NCI-H524 (cell line): ENCODE measurements at places on chromosomes 16 and 17.
A peak's percentile ranks its signal among the peaks of the same experiment; 100 is the strongest.

DNA sequence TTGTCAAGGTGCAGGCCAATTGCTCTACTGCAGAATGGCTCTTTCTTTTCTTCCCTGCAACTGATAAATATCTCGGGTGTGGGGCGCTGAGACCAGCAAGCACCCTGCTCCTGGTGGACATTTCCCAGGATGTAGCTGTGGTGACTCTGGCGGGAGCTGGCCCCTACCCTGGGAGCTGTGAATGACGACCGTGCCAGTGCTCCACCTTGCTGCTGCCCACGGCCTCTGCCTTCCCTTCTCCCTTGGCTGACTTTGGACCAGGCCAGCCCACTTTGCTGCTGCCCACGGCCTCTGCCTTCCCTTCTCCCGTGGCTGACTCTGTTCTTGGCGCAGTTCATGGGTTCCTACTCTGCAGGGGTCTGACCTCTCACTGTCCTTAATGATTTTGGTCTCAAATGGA is 16.1 kb downstream of the CARD14 start:
- DNase-seq, result no peak

GRCh38 chr17:30930495-30930894 is 8.8 kb downstream of the ADAP2 start:
- DNase-seq, result no peak

DNA sequence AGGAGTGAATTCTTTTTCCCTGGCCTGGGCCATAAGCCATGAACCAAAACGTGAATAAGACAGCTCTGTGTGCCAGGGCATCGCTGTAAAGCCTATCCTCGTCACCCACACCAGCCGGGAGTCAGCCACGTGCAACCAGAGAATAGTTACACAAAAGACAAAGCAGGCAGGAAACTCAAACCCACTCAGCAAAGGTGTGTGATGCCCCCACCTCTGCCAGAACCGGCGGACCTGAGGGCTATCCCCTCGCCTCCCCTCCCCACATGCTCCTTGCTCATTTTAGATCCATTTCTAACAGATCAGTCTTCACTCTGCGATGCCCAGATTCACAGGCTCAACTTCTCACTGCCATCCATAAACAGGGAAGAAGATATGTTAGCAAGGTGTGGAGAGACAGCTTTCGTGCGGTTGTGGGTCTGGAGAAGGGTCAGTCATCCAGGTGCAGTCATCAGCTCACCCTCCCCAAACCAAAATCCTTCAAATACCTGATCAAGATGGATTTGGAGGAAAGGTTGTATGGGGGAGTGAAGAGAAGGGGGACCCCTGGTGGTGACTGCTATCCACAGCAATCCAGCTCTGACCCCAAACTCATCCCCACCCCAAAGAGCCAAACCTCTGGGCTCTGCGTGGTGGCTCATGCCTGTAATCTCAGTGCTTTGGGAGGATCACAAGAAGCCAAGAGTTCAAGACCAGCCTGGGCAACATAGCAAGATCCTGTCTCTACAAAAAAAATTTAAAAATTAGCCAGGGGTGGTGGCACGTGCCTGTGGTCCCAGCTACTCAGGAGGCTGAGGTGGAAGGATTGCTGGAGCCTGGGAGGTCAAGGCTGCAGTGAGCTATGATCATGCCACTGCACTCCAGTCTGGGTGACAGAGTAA is 219.2 kb downstream of the C16orf78 start:
- DNase-seq, result peak; percentile 74

DNA sequence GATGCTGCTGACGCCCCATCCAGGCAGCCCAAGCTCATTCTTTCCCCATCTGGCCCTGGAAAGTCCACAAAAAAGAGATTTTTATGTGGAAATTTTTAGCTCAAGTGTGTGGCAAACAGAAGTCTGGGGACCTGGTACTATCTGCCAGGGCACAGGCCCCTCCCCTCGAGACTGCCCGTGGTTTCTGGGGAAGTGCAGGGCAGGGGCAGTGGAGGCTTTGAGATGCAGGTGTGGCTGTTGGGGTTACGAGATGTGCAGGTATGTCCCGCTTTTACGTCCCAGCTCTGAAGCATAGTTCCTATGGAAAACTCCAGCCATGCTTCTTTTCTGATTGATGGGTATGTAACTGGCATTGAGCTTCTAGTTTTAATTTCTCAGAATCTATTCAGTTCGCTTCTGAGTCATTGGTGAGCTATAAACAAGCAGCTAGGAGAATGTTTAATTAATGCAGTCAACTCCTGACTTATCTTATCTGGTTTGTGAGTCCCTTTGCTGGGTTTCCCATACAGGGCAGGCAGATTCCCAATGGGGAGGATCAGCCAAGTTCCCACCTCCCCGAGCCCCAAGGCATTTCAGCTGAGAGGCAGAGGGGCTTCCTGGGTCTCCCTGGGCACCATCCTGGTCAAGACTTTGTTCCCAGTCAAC is 16.2 kb downstream of the TBX4 start:
- no peak for DNase-seq

DNA sequence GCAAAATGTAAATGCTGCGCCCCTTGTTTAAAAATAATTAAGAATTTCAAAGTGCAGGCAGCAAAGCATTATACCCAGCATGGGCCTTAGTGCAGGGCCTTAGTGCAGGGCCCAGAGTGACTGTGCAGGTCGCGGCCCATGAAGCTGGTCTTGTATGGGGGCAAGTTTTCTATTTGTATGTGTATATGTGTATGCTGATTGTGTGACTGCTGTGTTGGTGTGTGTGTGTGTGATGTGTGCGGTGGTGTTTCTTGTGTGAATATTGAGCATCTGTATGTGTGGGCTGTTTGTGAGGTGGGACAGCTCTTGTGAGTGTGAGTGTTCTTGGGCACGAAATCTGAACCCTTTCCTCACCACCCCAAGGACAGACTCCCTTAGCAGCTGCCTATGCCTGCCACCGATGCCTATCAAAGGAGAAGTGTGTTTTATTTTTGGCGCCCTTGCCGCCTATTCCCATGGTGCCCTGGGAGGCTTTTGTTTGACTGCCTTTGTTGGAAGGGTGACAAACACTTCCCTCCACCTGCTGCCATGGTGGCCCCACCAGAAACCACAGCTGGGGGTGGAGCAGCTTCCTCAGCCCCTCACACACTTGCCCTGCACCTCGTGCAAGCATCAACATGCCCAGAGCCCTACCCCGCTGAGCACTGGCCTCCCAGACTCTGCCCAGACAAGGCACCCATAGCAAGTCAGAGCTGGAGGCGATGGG is 18.0 kb downstream of the CCR7 start:
- no peak for DNase-seq

DNA sequence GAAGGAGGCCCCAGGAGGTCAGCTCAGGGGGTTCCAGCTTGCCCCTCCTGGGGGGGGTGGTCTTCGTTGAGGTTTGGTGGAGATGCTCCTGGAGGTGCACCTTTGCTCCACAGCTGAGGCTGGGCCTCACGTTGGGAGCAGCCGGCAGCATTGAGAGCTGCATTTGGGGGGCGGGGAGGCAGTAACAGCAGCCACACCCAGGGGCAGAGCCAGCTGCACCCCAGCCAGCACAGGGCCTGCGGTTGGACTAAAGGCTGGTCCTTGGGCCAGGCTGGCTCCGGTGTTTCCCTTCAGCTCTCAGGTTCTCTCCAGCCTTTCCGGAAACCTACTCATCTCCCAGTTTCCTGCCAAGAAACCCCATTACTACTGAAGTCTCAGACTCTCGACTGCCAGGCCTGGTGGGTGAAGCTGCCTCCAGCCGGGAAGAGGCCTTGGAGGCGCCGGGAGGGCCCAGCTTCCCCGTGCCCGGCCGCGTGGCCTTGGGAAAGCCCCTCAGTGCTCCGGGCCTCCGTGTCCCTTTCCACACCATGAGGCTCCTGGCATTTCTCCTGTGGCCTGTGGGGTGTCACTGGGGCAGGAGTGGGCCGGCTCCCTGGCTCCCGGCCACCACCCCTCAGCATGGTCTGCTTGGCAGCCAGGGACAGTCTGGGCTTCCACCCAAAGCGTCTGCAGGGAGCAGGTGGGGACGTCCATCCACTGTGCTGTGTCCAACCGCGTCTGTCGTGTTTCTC is 14.0 kb upstream of the BAIAP2 start:
- no peak for DNase-seq

GRCh38 chr17:55314061-55314783 is 49.5 kb downstream of the HLF start:
- DNase-seq, result no peak

DNA sequence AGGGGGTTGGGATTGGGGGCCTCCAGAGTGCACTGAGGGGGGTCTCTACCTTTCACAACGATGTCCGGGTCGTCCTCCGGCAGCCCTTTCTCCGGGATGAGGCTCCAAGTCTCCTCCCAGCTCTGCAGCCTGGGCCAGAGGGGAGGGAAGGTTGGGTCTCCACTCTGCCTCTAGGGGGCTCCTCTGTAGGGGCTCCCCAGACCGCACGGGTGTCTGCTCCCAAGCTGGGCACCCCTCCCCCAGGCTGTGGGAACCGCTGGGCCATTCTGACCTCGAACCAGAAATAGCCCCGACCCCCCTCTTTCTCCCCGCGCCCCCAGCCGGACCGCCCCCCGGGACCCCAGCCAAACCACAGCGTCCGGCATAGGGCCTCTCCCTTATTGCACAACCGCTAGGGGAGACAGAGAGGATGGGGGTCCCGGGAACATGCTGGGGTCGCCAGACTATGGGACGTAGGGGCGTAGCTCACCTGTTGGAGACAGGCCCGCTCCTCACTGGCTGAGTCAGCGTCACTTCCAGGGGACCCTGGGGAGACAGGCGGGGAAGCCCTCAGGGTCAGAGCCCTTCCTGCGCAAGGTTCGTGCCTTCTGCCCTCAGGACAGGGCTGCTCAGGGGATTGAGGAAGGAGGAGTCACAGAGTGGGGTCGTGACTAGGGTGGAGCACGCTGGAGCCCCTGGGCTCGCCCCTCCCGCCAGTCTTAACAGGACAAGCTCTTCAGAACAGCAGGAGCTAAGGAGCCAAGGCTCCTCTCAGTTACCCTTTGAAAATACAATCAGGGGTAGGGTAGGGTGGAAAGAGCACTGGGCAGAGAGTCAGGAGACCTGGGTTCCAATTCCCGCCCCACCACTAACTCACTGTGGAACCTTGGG is 2.7 kb downstream of the PLEKHH3 start:
- peak; percentile 24 for DNase-seq
